ENCODE measurements at places on chromosomes 13 and 19.

DNA sequence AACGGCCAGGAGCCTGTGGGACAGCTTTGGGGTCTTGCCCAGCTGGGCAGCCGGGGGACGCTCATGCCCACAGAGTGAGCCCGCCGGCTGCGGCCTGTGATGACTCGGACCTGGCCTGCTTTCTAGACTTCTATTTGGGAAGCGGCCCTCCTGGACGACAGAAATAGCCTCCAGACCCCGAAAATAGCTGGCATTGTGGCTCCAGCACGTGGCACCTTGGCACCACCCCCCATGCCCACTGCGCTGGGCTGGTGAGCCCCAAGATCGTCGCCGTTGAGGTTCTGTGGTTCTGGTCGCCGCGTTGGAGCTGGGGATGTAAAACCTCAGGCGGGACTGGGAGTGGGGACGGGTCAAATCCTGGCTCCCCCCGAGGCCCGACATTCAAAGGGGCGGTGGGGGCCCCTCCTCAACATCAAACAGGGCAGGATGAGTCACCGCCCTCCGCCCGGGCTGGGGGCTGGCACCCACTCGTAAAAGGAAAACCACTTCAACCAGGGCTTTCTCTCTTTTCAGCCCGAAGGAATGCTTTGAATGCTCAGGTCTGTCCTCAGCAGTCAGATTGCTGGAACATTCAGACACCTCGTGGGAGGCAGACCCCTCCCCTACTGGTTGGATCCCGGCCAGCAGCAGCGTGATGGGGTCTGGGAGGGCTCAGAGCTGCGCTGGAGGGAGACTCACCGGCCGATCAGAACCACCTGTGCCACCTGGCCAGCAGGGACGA is 42.1 kb downstream of the GADD45B start:
- no peak for DNase-seq

DNA sequence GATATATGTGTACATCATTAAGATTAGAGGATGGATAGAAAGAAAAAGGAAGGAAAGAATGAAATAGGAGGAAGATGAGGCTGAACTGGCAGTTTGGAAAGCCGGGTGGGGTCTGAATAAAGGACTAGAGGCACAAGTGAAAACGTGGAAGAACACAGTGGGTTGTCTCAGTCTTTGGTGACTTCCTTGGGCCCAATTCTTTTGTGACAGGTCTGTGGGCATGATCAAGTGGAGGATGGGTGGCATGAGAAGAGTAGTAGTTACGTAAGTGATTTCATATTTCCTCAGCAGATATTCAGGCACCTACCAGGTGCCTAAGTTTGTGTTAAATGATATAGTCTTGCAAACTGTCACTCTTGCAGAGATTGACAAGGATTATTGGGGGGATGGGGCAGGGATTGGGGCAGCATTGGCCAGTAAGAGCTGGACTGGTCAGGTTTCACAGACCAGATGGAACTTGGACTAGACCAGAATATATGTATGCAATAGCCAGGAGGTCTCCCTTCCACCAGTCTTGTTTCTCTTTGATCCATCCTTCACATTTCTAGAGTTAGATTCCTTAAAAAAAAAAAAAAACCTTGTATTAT is 2.7 kb downstream of the TPP2 start:
- no peak for DNase-seq

DNA sequence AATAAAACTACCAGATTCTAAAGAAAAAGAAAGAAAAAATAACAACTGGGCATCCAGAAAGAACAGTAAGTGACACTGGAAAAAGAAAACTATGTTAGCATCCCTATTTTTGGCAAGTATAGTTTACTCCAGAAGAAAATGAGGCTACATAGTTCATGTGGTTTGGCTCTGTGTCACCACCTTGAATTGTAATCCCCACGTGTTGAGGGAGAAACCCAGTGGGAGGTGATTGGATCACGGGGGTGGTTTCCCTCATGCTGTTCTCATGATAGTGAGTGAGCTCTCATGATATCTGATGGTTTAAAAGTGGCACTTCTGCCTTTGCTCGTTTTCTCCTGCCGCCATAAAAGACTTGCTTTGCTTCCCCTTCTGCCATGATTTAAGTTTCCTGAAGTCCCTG is 76.9 kb downstream of the ITGBL1 start:
- no peak for DNase-seq

DNA sequence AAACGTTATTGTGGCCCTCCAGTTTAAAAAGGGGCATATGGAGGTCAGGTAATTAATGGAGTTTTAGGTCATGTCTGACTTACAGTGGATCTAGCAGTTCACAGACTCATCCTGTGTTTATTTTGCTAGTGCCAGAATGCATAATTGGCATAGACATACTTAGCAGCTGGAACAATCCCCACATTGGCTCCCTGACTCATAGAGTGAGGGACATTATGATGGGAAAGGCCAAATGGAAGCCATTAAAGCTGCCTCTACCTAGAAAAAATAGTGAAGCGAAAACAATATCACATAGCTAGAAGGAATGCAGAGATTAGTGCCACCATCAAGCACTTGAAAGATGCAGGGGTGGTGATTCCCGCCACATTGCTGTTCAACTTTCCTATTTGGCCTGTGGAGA is 610.7 kb downstream of the SLITRK5 start:
- DNase-seq: no peak

- DNase-seq: peak; percentile 15
Observed at GRCh38 chr19:34430738-34431625, 2.8 kb downstream of the UBA2 start.

DNA sequence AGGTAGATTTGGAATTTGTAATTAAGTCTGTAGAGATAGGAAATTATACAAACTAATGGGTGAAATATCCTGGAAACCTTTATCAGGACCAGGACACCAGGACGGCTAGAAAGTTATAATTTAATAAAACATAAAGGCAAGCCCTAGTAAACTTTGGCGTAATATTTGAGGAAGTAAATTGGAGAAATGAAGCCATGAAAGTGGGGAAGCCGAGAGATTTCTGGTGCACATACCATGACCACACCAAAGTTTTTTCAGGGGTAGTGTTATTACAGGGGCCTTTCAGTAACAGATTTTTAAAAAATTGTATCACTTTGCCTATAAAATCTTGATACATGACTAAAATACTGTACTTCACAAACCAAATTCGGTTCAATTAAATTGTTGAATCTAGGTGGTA is 54.7 kb upstream of the URAD start:
- no peak for DNase-seq

DNA sequence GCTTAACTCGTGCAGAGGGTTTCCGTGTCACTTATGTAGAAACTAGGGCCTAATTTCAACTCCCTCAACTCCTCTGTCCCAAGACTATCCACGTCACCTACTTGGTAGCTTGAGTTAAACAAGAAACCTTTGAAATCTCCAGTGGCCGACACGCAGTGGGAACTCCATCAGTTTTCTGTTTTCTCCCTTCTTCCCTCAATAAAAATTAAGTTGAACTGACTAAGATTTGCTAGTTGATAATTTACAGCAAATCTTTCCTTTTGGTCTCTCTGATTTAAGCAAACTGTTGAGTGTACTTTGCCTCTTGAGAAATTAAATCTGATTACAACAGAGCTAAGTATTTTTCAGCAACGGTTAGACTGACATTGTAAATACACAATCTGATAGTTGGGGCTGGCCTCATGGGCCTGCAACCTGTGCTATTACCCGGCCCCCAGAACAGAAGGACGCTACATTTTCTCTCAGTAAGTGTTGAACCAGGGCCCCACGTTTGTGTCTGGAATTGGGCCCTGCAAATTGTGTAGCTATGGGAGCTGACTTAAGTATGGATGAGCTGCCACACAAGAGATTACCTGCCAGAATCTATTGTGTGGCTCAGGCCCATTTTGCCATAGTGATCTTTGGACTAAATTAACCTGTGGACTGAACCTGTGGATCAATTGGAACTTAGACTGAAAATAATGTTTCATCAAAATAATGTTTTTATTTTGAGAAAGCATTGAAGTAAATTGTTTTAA is 708 bp upstream of the ESD start:
- no peak for DNase-seq

DNA sequence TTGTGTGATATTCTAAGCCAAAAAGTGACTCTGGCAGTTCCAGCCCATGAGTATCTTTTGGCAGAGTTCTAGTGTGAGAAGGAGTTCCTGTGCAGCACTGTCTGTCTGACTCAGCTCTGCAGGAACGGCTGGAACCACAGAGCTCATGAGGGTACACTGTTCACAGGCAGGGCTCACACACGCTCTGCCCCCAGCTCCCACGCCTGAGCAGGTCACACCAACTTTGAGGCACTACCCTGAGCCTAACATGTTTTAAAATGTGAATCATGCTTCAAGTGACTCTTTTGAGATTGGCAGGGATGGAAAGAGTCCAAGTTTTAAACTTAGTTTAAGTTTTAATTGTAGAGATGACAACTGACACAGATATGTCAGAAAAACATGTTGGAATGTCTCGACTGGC is 1203.3 kb downstream of the UQCRFS1 start:
- no peak for DNase-seq

DNA sequence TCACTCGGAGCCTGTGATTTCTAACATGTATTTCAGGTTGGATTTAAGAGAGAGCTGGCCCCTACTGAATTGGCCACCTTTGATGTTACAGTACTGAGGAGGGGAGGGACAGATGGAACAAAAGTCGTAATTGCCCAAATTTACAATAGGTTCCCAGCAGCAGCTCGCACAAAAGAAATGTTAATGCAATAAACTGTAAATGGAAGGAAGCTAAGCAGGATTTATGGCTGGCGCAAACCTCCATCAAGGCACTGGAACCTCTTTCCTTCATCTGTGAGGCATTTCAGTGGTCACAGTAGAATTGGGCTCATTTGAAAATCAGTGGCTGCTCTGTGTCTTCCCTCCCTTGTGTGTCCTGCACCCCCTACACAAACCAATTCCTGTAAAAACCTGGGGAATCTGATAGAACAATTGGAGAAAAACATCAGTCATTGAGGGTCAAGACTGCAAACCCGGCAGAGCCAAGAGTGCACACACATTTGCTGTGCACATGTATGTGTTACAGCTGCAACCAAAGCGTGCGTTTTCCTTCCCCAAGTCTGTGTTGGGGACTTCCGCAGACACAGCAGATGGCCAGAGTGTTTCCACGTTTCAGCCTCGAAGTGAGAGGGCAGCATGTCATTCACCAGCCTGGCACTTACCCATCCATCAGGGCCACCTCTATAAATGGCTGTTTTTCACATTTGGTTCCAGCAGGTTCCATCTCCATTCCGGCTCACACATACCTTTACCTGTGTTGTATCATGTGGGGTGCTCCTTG is 192.8 kb downstream of the TM9SF2 start:
- no peak for DNase-seq

DNA sequence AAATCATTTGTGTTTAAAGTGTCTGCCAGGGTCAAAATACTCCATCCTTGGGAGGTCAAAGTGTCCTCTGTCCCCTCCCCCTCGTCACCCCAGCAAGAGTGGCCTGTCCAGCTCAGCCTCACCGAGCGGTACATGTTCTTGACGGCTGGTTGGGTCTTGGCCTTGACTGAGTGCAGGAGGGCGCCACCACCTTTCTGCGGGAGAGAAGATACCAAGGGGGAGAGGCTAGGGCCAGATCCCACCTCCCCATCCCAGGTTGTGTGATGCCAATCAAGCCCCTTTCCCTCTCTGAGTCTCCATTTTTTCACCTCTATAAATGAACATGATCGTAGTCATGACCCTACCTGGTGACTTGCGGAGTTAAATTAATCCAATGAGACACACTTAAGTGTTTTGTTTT is 6.1 kb downstream of the CRB3 start:
- DNase-seq: no peak

- no peak for DNase-seq
Observed at GRCh38 chr13:27808851-27809550, 16.7 kb downstream of the GSX1 start.

- no peak for DNase-seq
Observed at GRCh38 chr19:14325134-14325533, 56.1 kb upstream of the ADGRE5 start.

- DNase-seq: no peak
Observed at GRCh38 chr13:23468811-23469210, 35.3 kb upstream of the SACS start.

GRCh38 chr13:53920916-53921315 is 892.3 kb downstream of the OLFM4 start:
- no peak for DNase-seq

GRCh38 chr19:2294687-2295335 is 12.8 kb upstream of the PEAK3 start:
- no peak for DNase-seq

DNA sequence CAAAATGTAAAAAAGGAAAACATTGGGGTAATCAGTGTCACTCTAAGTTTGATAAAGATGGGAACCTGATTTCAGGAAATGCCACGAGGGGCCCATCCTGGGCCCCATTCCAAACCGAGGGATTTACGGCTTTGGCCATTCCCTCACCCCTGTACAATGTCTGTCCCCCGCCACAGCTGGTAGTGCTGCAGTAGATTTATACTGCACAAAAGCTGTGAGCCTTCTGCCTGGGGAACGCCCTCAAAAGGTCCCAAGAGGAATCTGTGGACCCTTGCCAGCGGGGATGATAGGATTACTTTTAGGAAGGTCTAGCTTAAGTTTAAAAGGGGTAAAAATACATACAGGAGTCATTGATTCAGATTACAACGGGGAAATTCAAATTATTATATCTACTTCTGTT is 173.4 kb upstream of the SGCG start:
- no peak for DNase-seq

- no peak for DNase-seq
Observed at GRCh38 chr19:30587869-30588268, 215.7 kb downstream of the ZNF536 start.

DNA sequence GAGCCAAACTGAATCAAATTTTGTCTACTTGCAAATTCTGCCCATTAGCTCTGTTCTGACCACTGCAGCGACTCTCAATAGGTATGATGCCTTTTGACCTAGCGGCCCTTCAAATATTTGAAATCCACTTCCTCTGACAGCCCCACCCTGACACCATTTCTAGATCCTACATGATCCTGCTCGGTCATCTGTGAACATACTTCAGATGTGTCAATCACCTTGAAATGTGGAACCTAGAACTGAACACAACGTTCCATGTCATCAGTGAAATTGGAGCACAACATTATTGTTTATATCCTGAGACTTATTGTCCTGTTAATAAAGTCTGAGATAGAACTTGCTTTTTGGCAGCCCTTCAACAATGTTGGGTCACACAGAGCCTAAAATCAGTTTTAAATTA is 98.2 kb downstream of the UBL3 start:
- no peak for DNase-seq

DNA sequence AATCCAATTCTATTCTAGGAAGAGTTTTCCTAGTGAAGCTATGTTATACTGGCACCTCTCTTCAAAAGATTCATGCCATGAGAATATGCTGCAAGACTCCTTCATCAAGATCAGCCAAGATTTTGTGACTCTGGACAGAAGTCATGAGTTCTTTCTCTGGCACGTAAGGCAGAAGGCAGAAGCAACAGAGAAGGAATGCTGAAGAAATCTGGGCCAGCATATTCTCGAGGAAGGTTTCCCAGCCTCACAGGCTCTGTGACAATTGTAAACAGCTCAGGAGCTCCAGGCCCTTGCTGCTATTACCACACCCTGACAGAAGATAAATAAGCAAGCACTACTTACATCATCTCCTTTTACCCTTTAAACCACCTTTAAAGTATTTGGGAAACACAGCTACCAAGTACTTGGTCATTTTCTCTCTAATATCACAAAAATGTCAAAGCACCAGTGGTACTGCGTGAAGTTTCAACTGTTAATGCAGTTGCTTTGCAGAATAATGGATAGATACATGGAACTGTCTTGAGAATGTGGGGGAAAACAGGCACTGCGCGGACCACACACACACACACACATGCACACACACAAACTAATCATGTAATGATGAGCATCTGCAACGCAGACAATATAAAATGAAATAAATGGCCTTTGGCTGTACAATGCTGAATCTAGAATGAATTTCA is 55.4 kb downstream of the INTS6 start:
- DNase-seq: no peak
